ENCODE measurements at places on chromosomes 1 and 21. TPM values are rescaled to one million over a fixed set of nuclear protein-coding genes. Genes with fewer than 3 reads are reported as not detected.

Gene SLAMF8
- total RNA-seq, result not detected

Gene IVNS1ABP
- 36.8 TPM for total RNA-seq

Gene ZBTB48
- total RNA-seq, result 10.7 TPM

Gene PLXNA2
- total RNA-seq, result 46.4 TPM

Gene PTGFRN
- 146 TPM for total RNA-seq

Gene LRRC8C
- 13.9 TPM for total RNA-seq
